ENCODE measurements at places on chromosomes 6 and 20.

- no peak for DNase-seq
Observed at GRCh38 chr6:66628917-66629316, 921.9 kb upstream of the EYS start.

GRCh38 chr6:142819603-142820337 is 125.2 kb downstream of the HIVEP2 start:
- no peak for DNase-seq

DNA sequence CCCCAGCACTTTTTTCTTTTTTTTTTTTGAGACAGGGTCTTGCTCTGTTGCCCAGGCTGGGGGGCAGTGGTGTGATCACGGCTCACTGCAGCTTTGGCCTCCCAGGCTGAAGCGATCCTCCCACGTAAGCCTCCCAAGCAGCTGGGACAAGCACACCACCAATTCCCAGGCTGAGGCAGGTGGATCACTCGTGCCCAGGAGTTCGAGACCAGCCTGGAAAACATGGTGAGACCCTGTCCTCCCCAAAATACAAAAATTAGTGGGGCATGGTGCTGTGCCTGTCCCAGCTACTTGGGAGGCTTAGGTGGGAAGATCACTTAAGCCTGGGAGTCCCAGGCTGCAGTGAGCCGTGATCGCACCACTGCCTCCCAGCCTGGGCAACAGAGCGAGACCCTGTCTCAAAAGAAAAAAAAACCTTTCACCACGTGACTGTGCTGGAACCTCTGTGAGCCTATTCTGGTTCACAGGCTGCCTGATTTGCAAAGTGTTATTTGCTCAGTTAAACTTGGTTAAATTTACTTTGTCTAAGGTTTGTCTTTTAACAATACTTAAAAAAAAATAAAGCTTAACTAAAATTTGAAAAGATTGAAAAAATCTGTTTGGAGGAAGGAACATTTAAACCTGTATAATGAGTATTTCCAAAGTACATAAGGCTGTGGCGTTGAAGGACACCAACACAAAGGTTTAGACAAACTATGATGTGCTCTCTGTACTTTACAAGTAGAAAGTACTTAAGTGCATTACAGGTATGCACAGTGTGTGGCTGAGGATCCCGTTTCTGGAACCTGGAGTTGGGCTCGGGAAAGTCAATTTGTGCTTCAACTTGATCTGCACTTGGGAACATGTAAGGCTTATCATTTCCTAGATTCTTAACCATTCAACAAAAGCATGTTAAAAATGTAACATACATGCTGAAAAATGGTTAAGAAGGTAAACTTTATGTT is 55.0 kb downstream of the PPP1R3G start:
- DNase-seq = no peak

GRCh38 chr6:162976141-162976540 is 248.4 kb downstream of the PACRG start:
- DNase-seq = no peak

GRCh38 chr6:56106231-56106630 is 141.1 kb downstream of the COL21A1 start:
- DNase-seq = no peak

- peak; percentile 63 for DNase-seq
Observed at GRCh38 chr6:132962936-132963868, 148.8 kb downstream of the RPS12 start.

DNA sequence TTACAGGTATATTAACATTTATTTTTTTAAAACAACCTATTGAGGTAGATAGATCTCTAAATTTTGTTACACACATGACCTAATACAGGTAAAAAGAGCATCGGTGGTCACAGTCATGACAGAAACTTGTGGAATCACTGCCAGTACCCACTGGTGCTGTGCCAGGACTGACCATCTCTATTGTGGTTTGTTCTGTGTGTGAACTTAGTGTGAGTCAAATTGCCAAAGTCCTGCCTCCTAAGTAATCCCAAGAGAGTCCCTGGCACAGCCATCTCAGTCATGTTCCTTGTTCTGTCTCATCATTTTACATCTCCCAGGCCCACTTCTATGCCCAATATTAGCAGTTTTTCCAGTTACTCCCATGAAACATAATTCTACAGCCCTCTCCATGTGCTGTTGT is 21.4 kb downstream of the GSTA2 start:
- DNase-seq = no peak

- DNase-seq = peak; percentile 68
Observed at GRCh38 chr20:37907677-37908401, 4.9 kb downstream of the VSTM2L start.

DNA sequence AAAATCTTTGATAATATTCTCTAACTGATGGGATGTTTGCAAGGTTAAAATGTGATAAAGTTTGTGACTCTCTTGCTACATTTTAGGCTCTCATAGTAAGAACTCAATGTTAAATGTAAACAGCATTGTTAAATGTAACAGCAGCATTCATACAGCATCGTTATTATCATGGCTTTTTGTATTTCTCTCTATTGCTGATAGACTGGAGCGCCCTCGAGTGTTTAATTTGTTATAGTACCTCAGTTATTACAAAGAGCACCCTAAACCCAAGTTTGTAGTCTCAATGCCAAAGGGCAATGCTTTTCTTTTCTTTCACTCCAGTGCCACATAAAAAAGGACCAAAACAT is 14.9 kb upstream of the TTPAL start:
- no peak for DNase-seq

DNA sequence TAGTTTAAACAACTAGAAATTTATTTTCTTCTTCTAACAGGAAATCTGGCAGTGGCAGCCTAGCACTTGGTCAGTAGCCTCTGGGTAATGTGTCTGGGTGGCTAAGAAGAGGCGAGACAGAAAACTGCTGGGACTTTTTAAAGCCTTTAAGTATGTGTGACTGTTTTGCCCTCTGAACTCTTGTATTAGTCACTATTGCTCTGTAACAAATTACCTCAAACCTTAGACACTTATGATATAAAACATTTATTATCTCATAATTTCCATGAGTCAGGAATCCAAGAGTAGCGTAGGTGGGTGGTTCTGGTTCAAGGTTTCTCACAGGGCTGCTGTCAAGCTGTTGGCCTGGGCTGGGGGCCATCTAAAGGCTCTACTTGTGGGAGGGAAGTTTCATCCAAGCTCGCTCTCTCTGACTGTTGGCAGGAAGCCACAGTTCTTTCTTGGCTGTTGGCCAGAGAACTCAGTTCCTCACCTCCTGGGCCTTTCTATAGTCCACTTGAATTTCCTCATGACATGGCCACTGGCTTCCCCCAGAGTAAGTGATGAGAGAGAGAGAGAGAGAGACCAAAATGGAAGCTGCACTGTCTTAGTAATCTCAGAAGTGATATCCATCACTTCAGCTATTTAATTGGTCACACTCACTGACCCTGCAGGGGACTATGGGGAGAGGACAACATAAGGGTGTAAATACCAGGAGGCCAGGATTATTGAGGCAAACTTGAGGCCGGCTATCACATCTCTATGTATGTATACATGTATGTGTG is 17.4 kb upstream of the TBC1D22B start:
- peak; percentile 93 for DNase-seq

DNA sequence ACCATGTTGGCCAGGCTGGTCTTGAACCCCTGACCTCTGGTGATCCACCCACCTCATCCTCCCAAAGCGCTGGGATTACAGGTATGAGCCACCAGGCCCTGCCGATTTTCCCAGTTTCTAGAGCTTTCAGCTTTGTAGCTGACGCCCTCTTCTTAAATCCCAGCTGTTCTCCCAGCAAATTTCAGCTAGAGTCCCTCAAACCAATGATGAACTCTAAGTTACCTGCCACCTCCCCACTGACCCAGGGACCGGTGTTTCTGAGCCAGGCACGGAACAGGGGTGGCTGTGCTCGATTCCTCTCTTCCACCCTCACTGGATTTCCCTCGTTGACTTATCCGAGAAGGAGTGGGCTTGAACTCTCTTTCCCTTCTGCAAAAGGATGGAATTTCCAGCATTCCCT is 39.1 kb downstream of the SUN5 start:
- no peak for DNase-seq

GRCh38 chr6:107110200-107110599 is 5.1 kb downstream of the BEND3 start:
- DNase-seq = no peak

- no peak for DNase-seq
Observed at GRCh38 chr6:70164556-70164955, 138.3 kb downstream of the COL9A1 start.

All from right cardiac atrium (tissue), 5 donors.